ENCODE measurements at places on chromosomes 16 and 17. TPM values are rescaled to one million over a fixed set of nuclear protein-coding genes. Genes with fewer than 3 reads are reported as not detected.

Gene SLFN12
- total RNA-seq = 2.4 TPM

Gene OTOA
- total RNA-seq = 0.14 TPM

Gene TERB1
- total RNA-seq = not detected

Gene MILR1
- total RNA-seq = not detected

Gene CHRNE
- 6.1 TPM for total RNA-seq

Gene FLII
- total RNA-seq = 220 TPM

Data from CD8-positive, alpha-beta T cell (primary cell).